ENCODE measurements at places on chromosomes 3 and 15.

GRCh38 chr3:52721002-52721729 lies 15.3 kb downstream of the SPCS1 start:
- DNase-seq, result no peak

DNA sequence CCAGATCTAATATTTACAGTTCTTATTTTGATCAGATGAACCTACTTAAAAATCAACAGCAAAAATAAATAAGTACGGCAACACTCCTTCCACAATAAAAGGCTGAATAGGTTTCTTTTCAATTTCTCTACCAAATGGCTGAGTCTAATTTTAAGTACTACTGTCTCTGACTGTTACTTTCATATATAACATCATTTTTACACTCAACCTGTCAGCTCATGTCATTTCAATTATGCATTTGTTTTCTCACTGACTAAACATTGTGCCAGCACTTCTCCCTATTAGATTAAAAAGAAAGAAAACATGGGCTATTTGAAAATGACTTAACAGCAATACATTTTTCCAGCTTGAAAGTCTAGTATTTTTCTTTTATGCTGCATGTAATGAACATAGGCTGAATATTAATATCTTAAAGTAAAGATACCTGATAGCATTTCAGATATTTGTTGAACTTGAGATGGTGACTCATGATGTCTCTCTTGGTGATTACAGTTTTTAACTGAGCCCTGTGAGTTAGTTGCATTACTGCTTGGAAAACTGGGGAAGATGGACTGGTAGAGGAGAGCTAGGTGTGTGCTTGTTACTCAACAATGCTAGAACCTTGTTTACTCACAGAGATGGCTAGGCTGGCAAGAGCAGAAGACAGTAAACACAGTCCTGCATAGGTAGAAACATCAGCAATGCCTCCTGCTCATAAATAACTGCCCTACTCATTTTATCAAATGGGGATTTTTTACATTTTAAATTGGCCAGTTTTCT lies 73.9 kb downstream of the PEX5L start:
- no peak for DNase-seq

- DNase-seq, result no peak
These were observed 384.3 kb downstream of the MCTP2 start for GRCh38 chr15:94615688-94616087.

- DNase-seq, result no peak
These were observed 581.4 kb upstream of the LMCD1 start for GRCh38 chr3:7920211-7920610.

GRCh38 chr3:129343643-129344360 lies 65.1 kb downstream of the HMCES start:
- DNase-seq, result no peak

DNA sequence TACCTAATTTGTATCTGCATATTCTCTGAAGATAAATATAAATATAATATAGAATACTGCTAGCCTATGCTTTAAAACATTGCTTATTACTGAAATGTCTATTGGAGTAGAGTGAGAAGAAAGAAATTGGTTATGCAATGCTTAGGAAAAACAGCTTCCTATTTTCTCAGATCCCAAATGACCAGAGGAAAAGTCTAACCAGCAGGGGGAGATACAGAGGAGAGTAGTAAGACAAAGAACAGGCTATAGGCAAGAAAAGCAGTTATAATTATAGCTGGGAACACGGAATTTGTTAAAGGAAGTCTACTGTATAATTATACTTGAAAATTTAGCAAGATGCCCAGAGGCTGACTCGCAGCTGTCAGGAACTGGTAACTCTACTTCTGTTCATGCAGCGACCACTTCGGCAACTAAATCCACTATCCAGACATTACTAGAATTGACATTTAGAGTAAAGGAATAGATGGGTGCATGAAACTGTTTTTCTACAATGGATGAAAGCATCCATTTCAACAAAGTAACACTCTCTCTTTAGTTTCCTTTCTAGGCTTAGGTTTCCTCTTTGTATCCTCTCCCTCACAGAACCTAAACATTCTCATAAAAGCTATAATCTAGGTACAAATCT lies 97.2 kb downstream of the TBC1D5 start:
- DNase-seq, result peak; percentile 21

- no peak for DNase-seq
These were observed 10.0 kb upstream of the SLC22A13 start for GRCh38 chr3:38255627-38256026.

- no peak for DNase-seq
These were observed 2.0 kb downstream of the ARPP21 start for GRCh38 chr3:35641331-35641730.

GRCh38 chr15:56468401-56468800 lies 3.5 kb upstream of the MNS1 start:
- DNase-seq, result no peak

DNA sequence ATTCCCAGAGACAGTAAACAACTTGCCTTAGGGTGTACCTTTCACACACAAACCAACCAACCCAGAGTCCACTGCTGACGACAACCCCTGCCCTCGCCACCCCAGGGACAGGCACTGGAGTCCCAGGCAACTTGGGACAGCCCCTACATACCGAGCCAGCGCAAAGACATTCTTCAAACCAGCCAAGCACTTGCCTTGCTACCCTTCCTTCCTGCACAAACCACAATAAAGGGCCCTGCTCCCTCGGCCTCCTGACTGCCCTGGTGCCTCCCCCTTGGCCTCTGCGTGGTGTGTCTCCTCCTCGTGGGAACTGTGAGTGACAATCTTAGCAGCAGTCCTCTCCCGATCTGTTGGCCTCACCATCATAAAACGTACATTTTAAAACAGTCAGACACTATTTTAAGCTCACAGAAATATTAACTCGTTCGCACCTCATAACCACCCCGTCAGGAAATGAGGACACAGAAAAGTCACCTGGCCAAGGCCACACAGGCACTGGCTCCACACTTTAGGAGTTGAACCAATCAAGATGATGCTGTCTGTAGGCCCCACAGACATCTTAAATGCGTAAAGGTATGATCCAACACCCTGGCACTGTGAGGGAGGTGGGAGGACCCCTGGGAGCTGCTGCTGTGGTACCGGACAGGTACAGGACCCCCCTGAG lies 113.8 kb downstream of the ADCY5 start:
- DNase-seq, result no peak

- no peak for DNase-seq
These were observed 4.3 kb downstream of the MECOM start for GRCh38 chr3:169659096-169659819.

GRCh38 chr15:47377465-47377864 lies 339.8 kb upstream of the SEMA6D start:
- DNase-seq, result no peak

DNA sequence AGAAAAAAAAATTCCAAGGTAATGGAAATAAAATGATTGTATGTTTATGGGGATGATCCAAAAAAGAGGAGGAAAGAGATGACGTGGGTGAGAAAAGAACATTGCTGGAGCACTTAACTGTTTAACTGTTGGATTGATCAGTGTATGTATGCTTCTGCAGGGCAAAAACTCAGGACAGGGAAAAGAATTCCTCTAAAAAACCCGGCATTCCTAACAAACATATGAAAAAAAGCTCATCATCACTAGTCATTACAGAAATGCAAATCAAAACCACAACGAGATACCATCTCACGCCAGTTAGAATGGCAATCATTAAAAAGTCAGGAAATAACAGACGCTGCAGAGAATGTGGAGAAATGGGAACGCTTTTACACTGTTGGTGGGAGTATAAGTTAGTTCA lies 1.6 kb upstream of the PHLDB2 start:
- no peak for DNase-seq

DNA sequence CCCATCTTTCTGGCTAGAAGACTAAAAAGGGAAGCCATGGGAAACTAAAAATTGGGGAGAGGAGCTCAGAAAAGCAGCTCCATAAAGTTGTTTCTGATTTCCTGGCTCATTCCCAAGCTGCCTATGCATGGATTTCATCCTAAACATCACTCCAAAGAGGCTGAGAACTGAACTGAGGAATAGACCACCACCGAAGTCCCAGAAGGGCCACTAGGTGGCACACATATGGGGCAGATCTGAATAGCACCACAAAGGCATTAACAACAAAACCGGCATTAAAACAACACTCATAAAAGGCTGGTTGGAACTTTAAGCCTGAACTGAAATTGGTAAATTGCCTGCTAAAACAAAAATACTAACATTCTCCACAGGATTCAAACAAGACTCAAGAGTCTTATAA lies 106.3 kb downstream of the PLD1 start:
- no peak for DNase-seq

DNA sequence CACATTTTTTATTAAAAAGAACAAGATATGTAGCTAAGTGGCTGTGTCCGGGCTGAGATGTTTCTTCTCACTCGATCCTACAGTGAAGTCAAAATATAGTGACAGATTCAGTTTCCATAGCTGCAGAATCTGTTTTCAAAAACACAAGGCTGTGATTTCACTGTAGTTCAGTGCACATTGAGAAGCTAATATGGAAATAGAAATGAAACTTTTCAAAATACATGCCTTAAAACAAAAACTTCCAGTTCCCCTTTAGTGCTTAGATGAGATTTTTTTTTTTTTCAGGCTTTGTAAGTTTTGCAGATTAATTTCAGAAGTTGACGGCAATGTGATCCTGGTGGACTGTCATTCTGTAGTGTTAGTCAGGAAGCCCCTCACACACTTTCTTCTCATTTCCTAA lies 23.8 kb upstream of the TRAK1 start:
- DNase-seq, result no peak

GRCh38 chr3:139629033-139629432 lies 48.7 kb downstream of the NMNAT3 start:
- no peak for DNase-seq

DNA sequence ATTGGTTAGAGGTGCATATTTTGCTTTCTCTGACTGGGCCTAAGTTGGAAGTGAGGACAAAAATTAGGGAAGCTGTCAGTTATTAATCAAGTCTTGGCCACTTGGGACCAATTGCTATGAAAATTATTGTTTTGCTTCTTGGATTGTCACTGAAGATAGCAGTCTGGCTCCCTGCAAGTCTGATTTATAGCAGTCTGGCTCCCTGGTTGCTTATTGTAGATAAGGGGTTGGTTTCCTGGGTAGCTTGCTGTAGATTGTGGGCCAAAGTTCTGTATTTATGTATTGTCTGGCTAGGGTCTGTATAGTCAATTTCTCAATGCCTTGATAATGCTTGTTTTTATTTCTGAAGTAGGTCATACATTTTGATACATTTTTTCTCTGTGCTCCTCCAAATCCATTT lies 13.3 kb upstream of the DRD3 start:
- DNase-seq, result no peak

DNA sequence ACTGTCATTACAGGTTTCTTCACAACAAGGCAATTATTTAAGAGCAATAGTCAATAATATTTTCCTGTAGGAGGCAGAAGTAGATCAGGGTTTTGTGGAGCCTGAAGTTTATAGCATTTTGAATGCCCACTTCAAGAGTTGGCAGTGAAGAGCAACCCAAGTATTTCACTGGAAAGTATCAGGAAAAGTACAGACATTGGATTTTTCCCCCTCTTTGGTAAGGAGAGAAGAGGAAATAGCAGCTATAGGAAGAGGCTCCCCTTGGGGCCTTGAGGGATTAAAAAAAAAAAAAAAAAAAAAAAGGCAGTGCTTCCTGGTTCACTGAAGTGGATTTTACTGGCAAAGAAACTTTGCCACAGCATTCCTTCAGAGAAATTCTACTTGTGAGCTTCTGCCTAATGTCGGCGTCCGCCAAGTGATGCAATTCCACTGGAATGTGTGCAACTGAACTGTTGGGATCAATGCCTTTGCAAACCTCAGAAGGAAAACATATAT lies 5.7 kb upstream of the CNTN6 start:
- peak; percentile 51 for DNase-seq

DNA sequence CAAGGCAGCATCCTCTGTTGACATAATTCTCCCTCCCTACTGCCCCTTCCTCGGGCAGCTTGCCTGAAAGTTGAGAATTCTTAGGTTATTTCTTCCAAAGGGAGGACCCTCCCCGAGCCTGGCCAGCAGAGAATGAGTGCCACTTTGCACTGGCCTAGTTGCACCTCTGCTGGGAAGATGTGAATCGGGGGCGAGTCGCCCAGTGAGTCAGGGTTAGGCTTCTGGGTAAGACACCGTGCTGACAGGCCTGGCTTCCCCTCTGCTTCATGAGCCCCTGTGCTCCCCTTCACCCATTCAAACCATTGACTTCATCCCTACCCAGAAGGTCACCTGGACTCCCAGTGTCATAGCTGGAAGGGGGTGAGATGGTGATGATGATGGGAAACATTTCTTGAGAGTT lies 82.3 kb downstream of the AAGAB start:
- DNase-seq, result no peak

DNA sequence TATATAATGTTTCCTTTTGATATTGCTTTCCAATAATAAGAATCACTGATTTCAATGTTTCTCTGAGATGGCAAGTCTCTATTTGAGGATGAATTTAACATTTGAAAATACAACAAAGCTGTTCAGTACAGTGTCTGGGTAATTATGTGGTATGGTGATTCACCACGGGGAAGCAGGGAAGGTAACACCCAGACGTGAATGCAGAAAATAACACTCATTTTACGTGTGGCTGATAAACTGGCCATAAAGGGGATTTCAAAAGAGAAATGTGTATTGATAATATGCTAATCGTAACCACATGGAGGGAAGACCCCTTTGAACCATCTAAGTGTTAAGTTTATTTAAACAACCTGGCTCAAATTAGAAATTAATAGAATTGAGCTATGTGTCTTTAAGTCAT lies 344.6 kb downstream of the GRM7 start:
- no peak for DNase-seq

DNA sequence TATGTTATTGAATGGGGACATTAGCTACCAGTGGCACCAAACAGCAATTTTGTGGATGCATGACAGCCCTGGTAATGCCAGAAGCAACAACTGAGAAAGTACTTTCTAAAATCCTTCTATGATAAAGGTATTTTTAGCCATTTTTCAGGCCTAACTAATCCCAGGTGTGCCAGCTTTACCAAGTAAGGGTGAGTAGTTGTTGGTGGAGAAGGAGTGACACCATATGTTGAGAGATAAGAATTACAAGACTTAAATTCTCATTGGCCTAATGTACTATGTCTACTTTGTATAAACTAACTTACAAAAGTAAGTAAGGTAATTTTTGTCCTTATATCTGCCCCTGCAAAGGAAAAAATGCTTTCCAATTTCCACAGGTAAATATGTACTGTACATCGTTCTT lies 4.1 kb upstream of the COX17 start:
- DNase-seq, result no peak

GRCh38 chr3:175735866-175736265 lies 876.7 kb downstream of the NAALADL2 start:
- DNase-seq, result no peak

- peak; percentile 92 for DNase-seq
These were observed 58.9 kb downstream of the MYO1E start for GRCh38 chr15:59313641-59314332.

- DNase-seq, result peak; percentile 29
These were observed 29.7 kb upstream of the POLG start for GRCh38 chr15:89364341-89364740.
